Stimulated activated CD4-positive, alpha-beta T cell treated with anti-CD3 and anti-CD28 coated beads, Interleukin-15, amount 100 ng/mL, for 1 hour (primary cell): ENCODE measurements at places on chromosomes 4 and X.

DNA sequence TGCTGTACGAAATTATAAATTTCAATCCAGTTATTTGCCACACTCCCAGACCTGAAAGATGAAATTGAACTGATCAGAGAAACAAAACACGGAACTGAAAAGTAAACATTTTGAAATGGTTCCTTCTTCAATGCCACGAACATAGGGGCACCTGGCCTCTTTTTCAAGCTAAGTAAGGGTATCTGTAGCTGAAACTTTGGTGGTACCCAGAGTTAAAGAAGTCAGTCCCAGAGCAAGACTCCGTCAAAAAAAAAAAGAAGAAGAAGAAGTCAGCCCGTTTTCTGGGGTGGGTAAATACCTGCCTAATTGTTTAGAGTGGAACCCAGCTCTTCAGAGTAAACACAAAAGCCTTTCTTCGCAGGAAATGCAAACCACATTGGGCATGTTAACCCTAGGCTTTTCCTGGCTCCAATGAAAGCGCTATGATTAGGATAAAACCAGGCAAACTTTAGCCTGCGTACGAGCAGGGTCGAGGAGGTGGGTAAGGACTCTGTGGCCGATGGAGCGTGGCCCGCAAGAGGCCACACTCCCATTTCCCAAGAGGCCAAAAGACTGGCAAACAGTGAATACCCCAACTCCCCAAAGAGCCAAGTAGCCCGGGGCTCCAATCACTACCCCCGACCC lies 1.3 kb downstream of the ANTXR2 start:
- DNase-seq = no peak

- no peak for DNase-seq
Observed at GRCh38 chrX:122869171-122869570, 314.9 kb upstream of the GRIA3 start.

GRCh38 chrX:72294497-72294896 lies 11.2 kb downstream of the CITED1 start:
- DNase-seq = no peak

DNA sequence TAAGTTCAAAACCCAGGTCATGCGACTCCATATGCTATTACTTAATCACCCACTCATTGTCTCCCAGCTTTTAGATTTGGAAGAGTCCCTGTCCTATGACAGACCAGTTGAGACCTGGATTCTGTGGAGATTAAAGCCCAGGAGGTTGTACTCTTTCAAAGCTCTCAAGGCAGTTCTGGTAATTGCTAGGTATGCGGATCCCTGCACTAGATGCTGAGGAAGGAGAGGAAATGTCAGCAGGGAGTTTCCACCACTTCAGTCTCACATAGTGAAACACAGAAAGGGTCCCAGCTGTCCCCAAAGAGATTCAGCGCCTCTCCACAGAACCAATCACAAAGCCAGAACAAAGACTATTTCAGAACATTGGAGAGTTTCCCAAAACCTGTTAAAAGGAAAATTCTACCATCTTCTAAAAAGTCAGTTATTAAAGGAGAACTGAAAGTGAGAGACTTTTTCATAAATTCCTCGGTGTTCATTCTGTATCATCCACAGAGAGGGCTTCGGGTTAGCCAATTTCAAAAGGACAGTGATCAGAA lies 53.4 kb downstream of the IRF2 start:
- DNase-seq = no peak

DNA sequence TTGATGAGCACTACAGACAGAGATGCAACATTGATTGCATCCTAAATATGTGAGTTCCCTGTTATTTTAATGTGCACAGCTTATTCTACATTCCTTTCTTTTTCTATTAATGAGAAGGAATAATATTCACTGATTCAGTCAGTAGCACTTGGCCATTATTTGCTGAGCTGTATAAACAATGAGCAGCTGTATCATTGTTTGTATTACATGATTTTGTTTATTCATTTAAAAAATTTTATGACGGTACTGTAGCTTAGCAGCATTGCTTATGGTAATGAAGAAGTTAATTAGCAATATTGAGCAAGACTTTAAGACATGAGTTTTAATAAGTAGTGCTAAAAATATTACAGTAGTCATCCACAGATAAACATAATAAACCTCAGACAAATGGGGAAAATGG lies 582.0 kb downstream of the ADGRL3 start:
- no peak for DNase-seq

DNA sequence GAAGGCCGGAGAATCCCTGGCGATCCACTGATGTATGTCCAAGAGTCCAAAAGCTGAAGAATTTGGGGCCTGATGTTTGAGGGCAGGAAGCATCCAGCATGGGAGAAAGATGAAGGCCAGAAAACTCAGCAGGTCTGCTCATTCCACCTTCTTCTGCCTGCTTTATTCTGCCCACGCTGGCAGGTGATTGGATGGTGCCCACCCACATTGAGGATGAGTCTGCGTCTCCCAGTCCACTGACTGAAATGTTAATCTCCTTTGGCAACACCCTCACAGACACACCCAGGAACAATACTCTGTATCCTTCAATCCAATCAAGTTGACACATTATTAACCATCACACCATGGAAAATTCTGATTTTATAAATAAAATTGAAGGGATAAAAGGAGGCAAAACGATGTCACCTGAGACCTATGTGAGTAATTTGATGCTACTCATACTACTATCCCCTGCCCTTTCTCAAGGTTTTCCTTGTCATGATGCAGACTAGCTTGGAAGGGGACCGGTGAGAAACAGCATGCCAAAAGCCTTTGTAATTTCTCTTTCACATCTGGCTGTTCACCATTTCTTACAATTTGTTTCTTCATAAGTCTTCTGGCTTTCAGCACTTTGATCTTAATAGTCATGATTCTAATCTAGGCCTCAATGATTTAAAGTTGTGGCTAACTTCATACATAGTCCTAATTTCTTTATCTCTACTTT lies 9.7 kb upstream of the PYURF start:
- DNase-seq = no peak

GRCh38 chr4:28675582-28675981 lies 1814.9 kb downstream of the STIM2 start:
- no peak for DNase-seq

DNA sequence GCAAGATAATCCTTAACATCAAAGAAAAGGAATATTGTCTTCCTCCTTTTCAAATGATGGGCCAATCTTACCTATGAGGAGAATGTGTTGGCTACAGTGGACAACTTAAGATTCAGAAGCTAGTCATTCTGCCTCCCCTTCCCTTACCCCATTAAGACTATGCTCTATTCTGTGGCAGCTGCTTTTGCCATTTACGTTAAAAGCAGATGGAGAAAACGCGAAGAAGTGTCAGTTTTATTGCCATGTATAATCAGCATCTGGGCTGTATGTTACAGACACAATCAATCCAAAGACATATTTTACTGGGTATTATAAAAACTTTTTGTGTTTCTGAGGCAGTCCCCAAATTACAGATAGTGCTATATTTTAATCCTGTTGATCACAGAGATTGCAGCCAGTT lies 196.1 kb upstream of the PACRGL start:
- no peak for DNase-seq

GRCh38 chr4:173522160-173522950 lies 7.7 kb downstream of the HAND2 start:
- DNase-seq = no peak
